ENCODE measurements at places on chromosomes 1 and 21. TPM values are rescaled to one million over a fixed set of nuclear protein-coding genes. Genes with fewer than 3 reads are reported as not detected.
A peak's percentile ranks its signal among the peaks of the same experiment; 100 is the strongest.

DNA sequence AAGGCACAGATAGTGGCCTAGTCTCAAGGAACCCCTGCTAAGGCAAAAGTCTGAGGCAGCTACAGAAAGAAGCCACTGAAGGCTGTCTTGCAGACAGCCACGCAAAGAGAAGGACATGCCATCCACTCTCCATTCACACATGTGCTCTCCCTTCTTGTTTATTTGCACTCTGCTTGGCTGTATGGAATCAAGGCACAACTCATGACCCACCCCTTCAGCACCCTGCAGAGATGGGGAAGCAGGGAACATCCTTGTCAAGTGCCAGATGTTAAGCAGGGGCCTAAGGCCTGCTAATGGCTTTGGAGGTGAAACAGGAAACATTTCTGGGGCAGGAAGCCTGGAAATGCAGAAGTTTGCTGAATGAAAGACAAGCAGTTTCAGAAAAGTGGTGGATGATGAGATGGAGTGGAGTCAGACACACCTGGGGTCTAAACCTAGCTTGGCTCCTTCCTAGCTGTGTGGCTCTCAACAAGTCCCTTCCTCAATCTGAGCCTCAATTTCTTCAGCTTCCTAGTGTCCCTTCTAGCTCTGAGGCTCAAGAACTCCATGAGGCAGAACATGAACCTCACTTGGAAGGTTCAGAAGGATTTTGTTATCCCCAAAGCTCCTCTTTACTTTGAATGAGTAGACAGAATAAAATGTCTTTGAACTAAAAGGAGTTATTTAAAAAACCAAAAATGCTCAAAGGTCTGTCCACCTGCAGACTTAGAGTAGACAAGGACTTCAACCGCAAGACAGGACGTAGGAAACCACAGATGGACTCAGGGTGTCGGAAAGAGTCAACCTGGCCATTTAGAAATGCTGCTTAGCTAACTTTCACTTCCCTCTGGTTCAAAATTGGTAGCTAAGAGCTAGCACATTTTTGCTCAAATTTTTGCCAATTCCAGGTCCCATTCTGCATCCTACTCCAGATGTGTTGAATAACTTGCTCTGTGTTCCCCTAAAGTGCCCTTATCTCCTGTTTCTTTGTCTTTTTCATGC, 283.1 kb downstream of the PLPP3 start:
- H3K36me3 ChIP-seq: no peaks in the 10 kb centered on the region
- DNase-seq: no peak
- H3K4me1 ChIP-seq: peaks cover 4% of the 10 kb centered on the region
- no peak overlapping the region for H3K27ac ChIP-seq
- H3K27me3 ChIP-seq: no peaks in the 10 kb centered on the region
- no peak overlapping the region for H3K4me3 ChIP-seq

GRCh38 chr1:36118447-36119204, 6.4 kb downstream of the COL8A2 start:
- no peaks in the 10 kb centered on the region for H3K36me3 ChIP-seq
- H3K4me3 ChIP-seq: no peak overlapping the region
- no peak overlapping the region for H3K27ac ChIP-seq

GRCh38 chr1:225021037-225021436, 91.6 kb downstream of the DNAH14 start:
- no peak overlapping the region for H3K27ac ChIP-seq
- no peaks in the 10 kb centered on the region for H3K4me1 ChIP-seq
- no peak for DNase-seq
- H3K27me3 ChIP-seq: no peaks in the 10 kb centered on the region
- H3K4me3 ChIP-seq: no peak overlapping the region

DNA sequence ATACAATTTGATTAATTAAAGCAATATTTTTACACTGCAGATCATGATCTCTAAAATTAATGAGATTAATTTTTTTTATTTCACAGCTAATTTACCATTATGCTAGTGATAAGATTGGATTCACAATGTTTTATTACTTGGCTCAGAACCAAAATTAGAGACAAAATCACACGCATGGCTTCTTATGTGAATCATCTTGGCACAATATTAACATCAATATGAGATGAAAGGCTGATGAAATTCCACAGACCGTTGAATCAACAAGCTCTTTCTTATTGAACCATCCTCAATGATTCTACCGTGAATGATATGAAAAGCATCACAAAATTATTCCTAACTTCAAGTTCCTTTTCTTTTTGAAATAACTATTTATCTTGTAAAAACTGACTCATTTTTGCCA, 544.9 kb downstream of the KCNT2 start:
- H3K4me1 ChIP-seq: no peaks in the 10 kb centered on the region
- DNase-seq: no peak
- H3K4me3 ChIP-seq: no peak overlapping the region
- H3K36me3 ChIP-seq: no peaks in the 10 kb centered on the region
- no peaks in the 10 kb centered on the region for H3K27me3 ChIP-seq

GRCh38 chr1:97893844-97894243, 27.0 kb downstream of the DPYD start:
- H3K27me3 ChIP-seq: no peaks in the 10 kb centered on the region
- H3K36me3 ChIP-seq: no peaks in the 10 kb centered on the region

DNA sequence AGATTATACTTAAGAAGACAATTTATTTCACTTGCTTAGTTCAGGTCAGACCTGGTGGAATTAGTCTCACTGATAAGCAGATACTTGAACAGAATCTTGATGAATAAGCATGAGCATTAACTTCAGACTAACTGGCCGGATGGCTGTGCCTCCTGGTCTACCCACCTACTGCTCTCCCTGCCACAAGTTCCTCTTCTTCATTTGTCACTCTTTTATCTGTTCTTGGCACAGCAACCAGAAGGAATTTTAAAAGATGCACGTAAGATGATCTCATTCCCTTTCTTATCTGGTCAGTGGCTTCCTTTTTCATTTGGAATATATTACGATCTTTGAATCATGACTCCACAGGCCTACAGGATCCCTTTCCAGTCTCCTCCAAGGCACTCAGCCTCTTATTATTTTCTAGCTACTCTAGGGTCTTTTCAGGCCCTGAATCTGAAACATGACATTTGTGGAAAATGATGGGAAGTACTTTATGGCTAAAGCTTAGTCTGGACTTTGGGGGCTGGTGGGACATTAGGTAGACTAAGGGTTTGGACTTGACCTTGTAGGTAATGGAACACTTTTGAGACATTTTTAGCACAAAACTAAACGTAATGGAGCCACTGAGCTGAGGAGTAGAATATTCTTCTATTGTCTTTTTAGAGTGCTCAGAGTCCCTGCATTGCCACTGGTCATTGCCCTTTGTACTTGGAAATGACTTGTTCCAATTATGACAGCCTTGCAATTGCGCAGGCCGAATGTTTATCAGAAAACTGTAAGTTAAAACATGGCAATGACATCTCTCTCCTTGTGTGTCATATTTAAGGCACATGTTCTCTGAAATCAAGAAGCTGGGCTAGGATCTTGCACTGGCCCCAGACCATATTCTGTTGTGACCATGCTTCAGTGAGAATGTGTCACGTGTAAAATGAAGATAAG, 16.0 kb downstream of the ST6GALNAC3 start:
- H3K27ac ChIP-seq: no peak overlapping the region
- no peaks in the 10 kb centered on the region for H3K4me1 ChIP-seq
- H3K27me3 ChIP-seq: no peaks in the 10 kb centered on the region
- no peak for DNase-seq

GRCh38 chr1:89171067-89171438, 4.8 kb downstream of the GBP7 start:
- H3K4me3 ChIP-seq: no peak overlapping the region
- peaks cover 22% of the 10 kb centered on the region for H3K4me1 ChIP-seq
- no peaks in the 10 kb centered on the region for H3K27me3 ChIP-seq
- H3K36me3 ChIP-seq: no peaks in the 10 kb centered on the region
- H3K27ac ChIP-seq: no peak overlapping the region

- no peaks in the 10 kb centered on the region for H3K36me3 ChIP-seq
- H3K4me3 ChIP-seq: no peak overlapping the region
- H3K27me3 ChIP-seq: no peaks in the 10 kb centered on the region
- no peak for DNase-seq
- H3K4me1 ChIP-seq: peaks cover 4% of the 10 kb centered on the region
- no peak overlapping the region for H3K27ac ChIP-seq
These were observed 71.2 kb upstream of the GJB5 start for GRCh38 chr1:34683616-34684015.

DNA sequence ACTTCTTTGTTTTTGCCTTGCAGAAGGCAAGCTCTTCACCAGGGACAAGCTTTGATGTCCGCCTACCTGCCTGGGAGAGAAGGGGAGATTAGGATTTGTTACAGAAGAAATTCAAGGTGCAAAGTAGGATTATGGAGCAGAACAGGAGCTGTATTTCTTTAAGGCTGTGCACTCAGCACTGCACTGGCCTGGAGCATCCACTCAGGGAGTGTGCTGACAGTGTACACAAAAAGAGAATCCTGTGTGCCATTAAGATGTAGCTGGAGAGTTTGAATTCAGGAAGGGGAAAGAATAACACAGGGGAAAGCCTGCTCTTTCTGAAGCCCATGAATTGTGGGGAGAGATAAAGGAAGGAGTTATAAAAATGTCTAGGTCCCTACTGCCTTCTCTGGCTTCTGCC, 137.7 kb upstream of the ETS2 start:
- H3K4me1 ChIP-seq: no peaks in the 10 kb centered on the region
- no peak overlapping the region for H3K4me3 ChIP-seq
- no peaks in the 10 kb centered on the region for H3K27me3 ChIP-seq
- H3K36me3 ChIP-seq: no peaks in the 10 kb centered on the region

DNA sequence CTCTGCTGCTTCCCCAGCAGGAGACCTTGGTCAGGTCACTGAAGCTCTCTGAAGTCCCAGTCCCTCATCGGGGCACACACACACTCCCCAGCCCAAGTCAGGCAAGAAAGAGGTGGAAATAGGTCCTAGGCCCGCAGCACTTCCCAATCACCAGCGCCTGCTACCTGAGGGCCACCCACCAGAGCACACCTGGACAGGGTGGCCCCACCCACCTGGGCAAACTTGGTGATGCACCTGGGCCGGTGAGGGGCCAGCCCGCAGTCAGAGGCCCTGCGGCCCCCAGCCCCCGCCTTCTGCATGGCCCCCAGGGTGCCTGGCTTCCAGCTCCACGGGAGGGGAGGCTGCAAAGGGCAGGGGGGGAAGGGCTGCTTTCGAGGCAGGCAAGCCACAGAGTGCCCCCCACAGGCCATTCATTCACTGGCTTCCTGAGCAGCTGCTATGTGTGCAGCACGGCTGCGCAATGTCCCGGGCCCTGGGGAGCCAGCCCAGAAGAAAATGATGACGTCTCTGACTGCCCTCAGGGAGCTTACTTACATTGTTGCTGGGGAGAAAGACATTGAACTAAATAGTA, 4.7 kb downstream of the SH2D5 start:
- DNase-seq: peak; percentile 26
- no peaks in the 10 kb centered on the region for H3K4me1 ChIP-seq
- no peaks in the 10 kb centered on the region for H3K27me3 ChIP-seq
- H3K4me3 ChIP-seq: no peak overlapping the region

DNA sequence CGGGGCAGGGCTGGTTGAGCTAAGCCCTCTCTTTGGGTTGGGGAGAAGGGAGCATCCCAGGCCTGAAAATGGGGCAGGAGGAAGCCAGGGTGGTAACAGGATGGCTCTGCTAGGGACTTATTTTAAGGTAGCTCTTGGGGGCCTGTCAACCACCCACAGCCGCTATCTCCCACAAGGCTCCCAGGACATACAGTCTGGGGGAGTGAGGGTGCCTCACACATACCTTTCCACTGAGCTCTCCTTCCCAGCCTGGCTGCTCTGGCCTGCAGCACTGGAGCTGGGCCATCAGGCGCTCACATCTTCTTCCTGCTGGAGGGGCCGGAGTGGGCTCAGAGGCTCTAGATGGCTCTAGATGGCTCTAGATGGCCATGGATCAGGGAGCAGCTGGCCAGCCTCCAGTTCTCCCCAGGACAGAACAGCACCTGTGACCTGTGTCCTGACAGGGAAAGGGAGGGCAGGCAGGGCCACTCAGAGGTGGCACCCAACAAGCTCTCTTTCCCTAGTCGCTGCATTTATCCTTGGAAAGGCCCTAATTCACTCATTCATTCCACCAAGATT, 11.0 kb upstream of the NPPB start:
- no peaks in the 10 kb centered on the region for H3K36me3 ChIP-seq
- H3K4me3 ChIP-seq: no peak overlapping the region
- no peak overlapping the region for H3K27ac ChIP-seq
- no peak for DNase-seq
- H3K27me3 ChIP-seq: no peaks in the 10 kb centered on the region
- H3K4me1 ChIP-seq: no peaks in the 10 kb centered on the region

DNA sequence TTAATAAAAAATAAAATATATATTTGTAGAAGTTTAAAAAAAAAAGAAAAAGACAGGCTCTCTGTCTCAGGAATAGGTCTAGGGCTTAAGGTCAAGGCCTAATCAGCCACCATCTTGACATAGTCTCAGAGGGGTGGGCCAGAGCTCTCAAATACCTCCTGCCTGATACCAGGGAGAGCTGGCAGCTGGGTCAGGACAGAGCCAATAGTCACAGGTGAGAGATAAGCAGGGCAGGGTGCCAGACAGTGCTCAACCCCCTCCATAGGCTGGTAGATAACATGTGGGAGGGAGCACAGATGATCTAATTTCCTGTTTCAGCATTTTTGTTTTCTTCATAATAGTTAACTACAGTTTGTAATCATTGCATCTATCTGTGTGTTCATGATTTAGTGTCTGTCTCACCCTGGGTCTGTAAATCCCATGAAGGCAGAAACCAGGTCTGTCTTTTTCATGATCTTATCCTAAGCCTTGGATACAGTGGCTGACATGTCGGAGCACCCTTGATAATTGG, 152.0 kb upstream of the GRIK3 start:
- no peak for DNase-seq
- H3K27me3 ChIP-seq: no peaks in the 10 kb centered on the region
- H3K27ac ChIP-seq: no peak overlapping the region
- no peak overlapping the region for H3K4me3 ChIP-seq
- H3K4me1 ChIP-seq: no peaks in the 10 kb centered on the region

- H3K36me3 ChIP-seq: no peaks in the 10 kb centered on the region
- no peak for DNase-seq
- no peaks in the 10 kb centered on the region for H3K27me3 ChIP-seq
- H3K27ac ChIP-seq: no peak overlapping the region
These were observed 664.4 kb downstream of the MATN1 start for GRCh38 chr1:30058970-30059369.

DNA sequence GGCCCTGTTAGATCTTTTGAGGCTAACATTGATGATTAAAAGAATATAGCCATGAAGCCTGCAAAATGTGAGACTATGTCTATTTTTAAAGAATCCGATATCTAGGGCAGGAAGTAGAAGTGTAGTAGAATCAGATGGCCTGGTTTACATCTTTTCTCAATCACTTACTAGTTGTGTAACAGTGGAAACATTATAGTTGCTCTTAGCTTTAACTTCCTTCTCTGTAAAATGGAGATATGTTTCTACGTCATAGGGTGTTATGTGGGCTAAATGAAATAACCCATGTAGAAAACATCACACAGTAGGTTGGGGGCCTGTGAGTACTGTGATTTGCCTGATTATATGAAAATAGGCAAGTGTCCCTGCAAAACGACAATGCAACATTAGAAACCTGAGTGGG, 4.4 kb upstream of the IGFN1 start:
- no peaks in the 10 kb centered on the region for H3K27me3 ChIP-seq
- no peaks in the 10 kb centered on the region for H3K36me3 ChIP-seq
- H3K4me1 ChIP-seq: no peaks in the 10 kb centered on the region
- DNase-seq: no peak
- H3K4me3 ChIP-seq: no peak overlapping the region
- no peak overlapping the region for H3K27ac ChIP-seq

Gene SOX13
- total RNA-seq: 29.1 TPM

Gene MMP23B
- total RNA-seq: 1.9 TPM

Gene TDRD10
- 0.92 TPM for total RNA-seq

Gene CXADR
- 23.3 TPM for total RNA-seq

Gene TCEA3
- total RNA-seq: 57.2 TPM

Gene IQGAP3
- total RNA-seq: 0.07 TPM

Gene WNT9A
- total RNA-seq: 0.11 TPM

Gene ACADM
- 142 TPM for total RNA-seq

Gene DSTYK
- total RNA-seq: 2.8 TPM

Gene MIXL1
- not detected for total RNA-seq

Data from right lobe of liver (tissue), 6 donors.